AG04449 (cell line): ENCODE measurements at places on chromosomes 3 and 15.

DNA sequence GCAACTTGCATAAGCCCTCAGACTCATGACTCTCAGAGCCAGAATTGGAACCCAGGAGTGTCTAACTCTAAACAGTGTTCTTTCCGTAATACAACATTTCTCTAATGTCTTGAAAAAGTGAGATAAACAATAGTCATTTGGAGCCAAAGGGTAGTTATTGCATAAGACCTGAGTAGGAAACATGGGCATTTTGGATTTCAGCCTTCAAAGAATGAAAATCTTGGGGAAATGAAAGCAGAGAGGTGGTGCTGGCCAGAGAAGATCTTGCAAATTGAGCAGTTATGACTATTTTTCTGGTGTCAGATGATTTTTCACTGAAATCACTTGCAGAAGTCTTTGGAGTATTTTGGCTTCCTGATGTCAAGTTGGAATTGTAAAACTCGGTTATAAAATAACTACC, 379.4 kb downstream of the DIPK2A start:
- no peak for DNase-seq

GRCh38 chr3:51966922-51967383, 301 bp downstream of the PCBP4 start:
- DNase-seq, result no peak

GRCh38 chr3:121975702-121976302, 46.2 kb downstream of the ILDR1 start:
- no peak for DNase-seq

- DNase-seq, result no peak
Observed at GRCh38 chr15:48850648-48851047, 27.3 kb upstream of the EID1 start.

DNA sequence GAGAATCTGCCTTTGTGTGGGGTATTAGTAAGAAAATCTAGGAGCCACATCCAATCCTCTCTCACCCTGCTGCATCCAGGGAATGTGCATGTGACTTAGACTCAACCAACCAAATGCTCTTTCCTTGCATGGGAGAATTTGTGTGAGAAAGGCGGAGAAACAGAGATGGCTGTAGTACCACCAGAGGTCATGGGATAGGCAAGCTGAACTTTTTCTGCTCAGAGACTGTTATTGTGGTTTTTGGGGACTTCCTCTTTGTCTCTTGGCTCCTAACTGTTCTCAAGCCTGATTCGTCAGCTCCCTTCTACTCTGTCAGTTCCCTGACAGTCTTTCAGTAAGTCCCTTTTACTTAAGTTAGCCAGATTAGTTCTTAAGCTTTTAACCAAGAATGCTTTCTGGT, 2.6 kb upstream of the ZSCAN2 start:
- DNase-seq, result no peak

- DNase-seq, result no peak
Observed at GRCh38 chr3:81302045-81302444, 459.4 kb downstream of the GBE1 start.

GRCh38 chr3:175274474-175275218, 415.5 kb downstream of the NAALADL2 start:
- no peak for DNase-seq

- DNase-seq, result no peak
Observed at GRCh38 chr3:10978956-10979355, 13.6 kb upstream of the SLC6A1 start.

DNA sequence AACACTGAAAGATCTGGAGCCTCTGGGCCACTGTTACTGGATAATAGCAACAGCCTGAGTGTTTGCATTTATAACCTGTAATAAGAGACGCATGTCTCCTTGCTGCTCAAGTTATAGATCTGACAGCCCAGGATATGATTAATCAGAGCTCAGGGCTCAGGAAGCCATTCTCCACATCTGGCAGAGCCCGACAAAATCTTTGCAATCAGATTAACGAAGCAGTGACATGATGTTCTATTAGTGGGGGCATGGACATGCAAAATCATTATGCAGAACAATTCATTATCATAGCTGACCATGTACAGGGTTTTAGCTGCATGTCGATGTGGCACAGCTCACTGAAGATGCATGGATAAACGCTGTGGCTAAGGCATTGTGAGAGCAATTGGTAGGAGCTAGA, 730.3 kb downstream of the ZNF385D start:
- no peak for DNase-seq

GRCh38 chr15:64548235-64548634, 87.9 kb downstream of the ZNF609 start:
- no peak for DNase-seq

- DNase-seq, result no peak
Observed at GRCh38 chr3:43907508-43907858, 216.7 kb downstream of the ABHD5 start.

DNA sequence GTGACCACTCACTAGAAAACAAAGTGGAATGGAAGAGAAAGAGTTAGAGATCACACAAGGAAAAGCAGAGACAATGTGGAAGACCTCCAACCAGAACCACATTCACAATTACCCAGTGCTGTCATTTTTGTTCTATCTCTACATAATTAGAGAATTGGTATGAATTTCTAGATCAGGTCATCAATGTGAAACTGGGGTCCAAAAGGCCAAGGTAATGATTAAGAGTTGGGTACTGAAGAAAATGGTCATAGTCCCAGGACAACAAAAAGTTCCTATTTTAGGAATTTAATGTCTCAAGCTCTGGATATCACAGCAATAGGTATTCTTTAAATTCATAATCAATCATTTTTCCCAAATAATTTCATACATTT, 84.7 kb upstream of the PPIB start:
- no peak for DNase-seq

DNA sequence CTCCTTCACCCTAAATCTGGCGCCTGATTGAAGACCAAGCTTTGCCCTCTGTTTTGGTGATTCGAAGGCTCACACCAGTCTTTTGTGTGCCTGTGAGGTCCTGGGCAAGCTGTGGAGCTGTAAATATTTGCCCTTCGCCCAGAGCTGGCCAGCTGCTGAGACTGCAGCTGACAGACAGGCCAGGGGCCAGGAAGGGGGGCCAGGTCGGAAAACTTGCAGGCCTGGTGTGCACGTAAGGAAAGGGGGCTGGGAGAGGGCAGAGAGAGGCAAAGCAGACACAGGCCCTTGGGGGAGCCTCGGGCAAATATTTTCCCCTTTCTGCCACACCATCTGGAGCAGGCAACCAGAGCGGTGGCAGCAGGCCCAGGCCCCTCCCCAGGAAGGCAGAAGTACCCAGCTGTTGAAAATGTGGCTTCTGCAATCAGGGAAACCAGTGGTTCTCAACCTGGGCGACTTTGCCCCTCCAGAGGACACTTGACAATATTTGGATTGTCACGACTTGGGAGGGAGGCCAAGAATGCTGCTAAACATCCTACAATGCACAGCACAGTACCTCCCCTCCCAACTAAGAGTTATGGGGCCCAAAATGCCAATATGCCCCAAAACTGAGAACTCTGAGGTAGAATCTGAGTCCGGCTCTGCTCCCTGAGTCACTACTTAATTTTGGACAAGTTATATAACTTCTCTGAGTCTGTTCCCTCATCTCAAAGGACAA, 2.5 kb downstream of the PDZRN3 start:
- no peak for DNase-seq

DNA sequence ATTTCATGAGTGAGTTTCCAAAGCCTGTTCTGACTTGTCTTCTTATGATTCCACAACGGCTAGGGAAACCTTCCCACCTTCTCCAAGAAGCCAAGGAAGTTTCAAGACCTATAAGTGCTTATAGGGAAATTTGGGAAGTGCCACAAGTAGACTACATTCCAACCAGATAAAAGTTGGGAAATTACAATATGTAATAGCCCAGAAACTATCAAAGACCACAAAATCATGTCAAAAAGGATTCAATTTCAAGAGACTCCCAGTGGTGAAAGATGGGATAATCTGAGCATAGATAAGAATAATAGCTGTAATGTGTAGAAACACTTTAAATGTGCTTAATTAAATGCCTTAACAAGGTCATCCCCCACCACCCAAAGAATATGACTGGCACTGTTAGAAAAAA, 169.2 kb upstream of the SLC2A2 start:
- DNase-seq, result no peak

- DNase-seq, result no peak
Observed at GRCh38 chr3:64917914-64918453, 230.2 kb upstream of the ADAMTS9 start.

- no peak for DNase-seq
Observed at GRCh38 chr3:176954517-176954916, 242.8 kb downstream of the TBL1XR1 start.

GRCh38 chr3:195204360-195205163, 66.4 kb downstream of the XXYLT1 start:
- no peak for DNase-seq

- DNase-seq, result no peak
Observed at GRCh38 chr3:124444896-124445295, 285.4 kb upstream of the UMPS start.

GRCh38 chr3:173586166-173586565, 188.6 kb downstream of the NLGN1 start:
- DNase-seq, result no peak

- DNase-seq, result peak; percentile 51
Observed at GRCh38 chr3:88957711-88958439, 149.5 kb upstream of the EPHA3 start.

DNA sequence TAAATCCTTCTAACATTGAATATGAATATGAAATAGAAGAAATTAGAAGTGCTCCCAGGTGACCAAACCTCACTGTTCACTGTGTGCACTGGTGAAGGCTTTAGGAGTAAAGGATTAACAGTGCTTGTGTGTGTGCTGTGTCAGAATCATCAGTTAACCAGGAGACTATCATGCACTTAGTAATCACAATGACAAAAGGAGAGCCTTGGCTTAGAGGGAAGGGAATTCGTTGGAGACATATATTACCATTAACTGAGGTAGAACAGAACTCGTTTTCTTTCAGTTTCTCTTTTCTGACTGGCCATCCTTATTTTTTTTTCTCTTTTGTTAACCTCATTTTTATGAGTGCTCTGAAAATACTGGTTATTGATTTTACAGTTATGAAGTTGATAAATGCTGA, 213.3 kb upstream of the GBE1 start:
- DNase-seq, result no peak

- DNase-seq, result no peak
Observed at GRCh38 chr3:124745756-124746155, 15.5 kb downstream of the UMPS start.

- DNase-seq, result no peak
Observed at GRCh38 chr3:151989621-151990020, 116.2 kb downstream of the SUCNR1 start.

DNA sequence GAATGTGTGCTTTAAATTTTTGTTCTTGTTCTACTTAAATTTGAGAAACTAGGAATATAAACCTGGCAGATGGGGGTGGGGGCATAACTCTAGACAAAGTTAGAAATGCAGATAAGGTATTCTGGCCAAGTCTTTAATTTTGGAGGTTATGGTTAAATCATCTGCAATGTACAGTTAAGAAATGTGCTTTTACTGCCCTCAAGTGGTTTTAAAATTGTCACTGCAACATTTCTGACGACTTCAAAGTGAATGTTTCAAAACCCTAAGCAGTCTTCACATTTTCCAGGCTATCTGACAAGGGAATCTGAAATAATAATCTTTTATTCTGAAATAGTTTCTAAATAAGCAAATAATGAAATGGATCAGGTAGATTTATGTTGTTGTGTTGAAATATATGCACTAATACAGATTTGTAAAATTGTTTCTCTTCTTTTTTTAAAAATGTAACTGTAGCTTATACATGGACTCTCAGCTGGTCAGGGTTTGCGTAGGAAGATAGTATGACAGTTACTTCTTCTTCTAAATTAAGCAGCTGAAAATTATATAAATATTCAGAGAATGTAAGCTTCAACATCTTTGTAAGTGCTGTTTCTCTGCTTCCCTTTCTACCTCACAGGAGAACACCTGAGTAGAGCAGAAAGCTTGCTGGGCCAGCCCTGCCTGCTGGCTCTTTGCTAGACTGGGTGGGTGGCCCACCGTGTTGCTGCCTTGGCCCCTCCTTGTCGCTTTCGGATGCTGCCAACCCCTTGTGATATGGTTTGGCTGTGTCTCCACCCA, 45.0 kb downstream of the SUCNR1 start:
- no peak for DNase-seq

GRCh38 chr15:31579282-31579681, 252.6 kb downstream of the KLF13 start:
- DNase-seq, result no peak

DNA sequence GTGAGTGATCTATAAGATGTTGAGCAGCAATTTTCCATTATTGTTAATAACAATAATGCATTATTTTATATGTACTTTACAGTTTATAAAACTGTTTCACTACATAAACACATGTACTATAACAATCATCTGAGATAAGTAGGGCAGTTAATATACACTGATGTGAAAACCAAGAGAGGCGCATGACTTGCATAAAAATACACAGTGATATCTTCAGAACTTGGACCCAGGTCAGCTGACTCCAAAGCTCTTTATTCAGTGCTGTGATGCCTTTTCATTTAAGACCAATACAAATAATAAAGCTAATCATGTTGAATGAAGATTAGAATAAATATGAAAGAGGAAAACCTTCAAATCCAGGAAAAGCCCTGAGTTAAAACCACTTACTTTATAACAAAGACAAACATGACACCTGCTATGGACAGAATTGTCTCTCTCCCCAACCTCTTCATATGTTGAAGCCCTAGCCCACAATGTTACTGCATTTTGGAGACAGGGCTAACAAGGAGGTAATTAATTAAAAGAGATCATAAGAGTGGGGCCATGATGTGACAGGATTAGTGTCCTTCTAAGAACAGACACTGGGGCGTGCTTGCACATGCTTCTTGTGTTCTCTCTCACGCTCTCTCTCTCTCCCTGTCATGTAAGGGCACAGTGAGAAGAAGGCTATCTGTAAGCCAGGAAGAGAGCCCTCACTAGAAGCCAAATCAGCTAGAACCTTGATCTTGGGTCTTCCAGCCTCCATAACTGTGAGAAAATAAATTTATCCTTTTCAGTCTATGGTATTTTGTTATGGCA, 55.8 kb upstream of the TSPAN3 start:
- DNase-seq, result no peak

DNA sequence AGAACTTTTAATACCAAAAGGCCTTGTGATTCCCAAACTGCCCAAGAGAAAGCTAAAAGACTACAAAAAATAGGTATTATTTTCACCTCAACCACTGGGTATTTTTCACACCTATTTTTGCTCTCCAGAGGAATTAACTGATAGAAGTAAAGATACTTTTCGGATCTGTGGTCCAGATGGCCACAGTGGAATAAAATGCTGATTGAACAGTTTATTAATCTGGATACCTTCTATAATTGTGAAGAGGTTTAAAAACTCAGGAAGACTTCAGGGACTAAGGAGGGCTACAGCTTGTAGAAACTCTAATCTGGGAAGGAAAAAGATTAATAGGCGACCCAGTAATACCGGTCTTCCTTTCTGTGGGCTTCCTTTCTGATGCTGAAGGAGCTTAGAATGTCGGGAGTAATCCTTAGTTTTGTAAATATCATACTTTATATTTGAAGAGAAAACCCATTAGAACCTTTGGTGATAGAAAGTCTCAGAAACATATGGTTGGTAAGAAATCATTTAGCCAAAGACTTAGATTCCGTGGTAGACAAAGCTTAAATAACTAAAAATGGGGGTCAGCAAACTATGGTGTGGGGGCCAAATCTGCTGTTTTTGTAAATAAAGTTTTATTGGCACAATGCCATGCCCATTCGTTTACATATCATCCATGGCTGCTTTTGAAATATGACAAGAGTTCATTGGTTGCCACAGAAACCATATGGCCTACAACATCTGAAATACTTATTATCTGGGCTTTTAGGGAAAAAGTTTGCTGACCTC, 47.8 kb downstream of the TTC23 start:
- no peak for DNase-seq
